Immature natural killer cell (primary cell): ENCODE measurements at places on chromosomes 6 and 20.

DNA sequence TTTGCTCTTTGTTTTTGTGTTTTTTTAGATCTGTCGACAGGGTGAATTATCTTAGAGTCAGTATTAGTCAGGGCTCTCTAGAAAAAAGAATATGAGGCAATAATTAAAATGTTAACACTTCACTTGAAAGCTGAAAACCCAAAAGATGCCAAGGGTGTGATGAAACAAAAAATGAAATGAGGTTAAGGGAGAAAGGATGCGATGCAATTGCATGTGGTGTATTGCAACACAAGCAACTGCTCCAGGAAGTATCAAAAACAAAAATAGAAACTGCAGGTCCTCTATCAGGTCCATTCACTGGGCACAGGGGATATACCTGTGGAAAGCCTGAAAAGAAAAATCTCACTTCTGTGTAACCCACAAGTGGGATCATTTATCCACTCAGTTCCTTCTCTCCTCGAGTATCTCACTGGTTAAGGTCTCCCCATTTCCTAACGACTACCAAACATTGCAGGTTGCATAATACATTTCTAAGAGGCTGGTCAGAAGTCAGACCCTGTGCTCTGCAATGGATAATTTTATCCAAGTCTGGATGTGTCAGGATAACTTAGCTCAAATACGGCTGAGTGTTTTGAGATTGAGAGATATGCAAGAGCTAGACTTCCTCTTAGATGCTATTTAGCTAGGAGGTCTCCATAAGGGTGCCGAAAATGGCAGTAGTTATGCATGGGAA is 257.7 kb upstream of the GJE1 start:
- no peak for DNase-seq

GRCh38 chr6:30759575-30760239 is 15.4 kb upstream of the IER3 start:
- DNase-seq: no peak

- DNase-seq: no peak
Observed at GRCh38 chr6:104796031-104796785, 63.5 kb downstream of the HACE1 start.

DNA sequence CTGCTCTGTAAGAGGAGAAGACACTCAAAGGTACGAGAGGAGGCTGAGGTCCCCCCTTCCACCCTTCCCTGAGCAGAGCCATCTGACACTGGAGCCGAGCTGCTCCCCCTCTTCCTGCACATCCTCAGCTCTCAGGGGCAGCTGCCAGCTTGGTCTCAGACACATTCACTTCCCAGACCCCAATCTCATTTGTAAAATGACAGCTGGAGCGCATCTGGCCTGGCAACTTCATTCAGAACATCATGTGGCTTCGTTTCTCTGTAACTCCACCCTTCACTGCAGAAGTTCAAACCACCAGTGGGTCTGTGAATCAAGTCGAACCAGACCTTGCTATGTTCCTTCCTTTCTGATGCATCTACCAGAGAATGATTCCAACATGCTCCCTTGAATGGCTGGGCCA is 145.6 kb upstream of the CDH4 start:
- no peak for DNase-seq

DNA sequence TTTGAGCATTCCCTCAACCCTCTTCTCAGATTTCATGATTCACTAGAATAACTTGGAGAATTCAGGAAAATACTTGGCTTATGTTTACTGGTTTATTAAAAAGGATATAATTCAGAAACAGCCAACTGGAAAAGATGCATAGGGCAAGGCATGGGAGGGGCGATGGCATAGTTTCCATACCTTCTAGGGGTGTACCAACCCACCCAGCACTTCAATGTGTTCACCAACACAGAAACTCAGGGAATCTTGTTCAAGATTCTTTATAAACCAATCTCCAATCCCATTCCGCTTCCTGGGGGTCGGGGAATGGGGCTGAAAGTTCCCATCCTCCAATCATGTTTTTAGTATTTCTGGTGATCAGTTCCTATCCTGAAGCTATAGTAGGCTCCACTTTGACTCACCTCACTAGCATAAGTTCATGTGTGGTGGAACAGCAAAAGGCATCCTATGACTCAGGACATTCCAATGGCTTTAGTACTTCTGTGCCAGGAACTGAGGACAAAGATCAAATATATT is 164.4 kb downstream of the SIM1 start:
- DNase-seq: no peak

- no peak for DNase-seq
Observed at GRCh38 chr20:40720099-40720498, 31.1 kb upstream of the MAFB start.

- no peak for DNase-seq
Observed at GRCh38 chr6:166803471-166803870, 152.9 kb downstream of the RNASET2 start.
